Activated T-helper 17 cell treated with anti-CD3 and anti-CD28 coated beads, Interleukin-2, amount 50 U/mL, for 72 hours (primary cell): ENCODE measurements at places on chromosomes 2 and 18.

GRCh38 chr2:132811148-132811915, 141.3 kb upstream of the LYPD1 start:
- H3K4me3 ChIP-seq = no peak overlapping the region
- H3K4me1 ChIP-seq = no peaks in the 10 kb centered on the region
- no peak for ATAC-seq
- no peaks in the 10 kb centered on the region for H3K36me3 ChIP-seq

DNA sequence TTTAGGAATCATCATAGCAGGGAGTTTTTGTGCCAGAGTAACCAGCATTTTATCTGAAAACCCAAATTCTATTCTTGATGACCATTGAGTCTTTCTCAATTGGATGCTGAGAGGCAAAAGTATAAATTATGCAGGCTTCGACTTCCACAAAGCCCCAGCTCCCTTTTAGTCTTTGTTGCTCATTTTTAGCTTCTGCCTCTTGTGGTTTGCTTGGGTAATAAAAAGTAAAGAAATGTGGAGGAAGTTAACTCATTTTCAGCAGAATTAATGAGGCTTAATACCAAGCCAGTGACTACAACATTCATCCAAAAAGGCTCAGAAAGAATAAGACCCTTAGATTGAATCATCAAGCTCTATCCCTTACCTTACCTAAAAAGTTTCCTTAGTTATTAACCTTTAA, 18.6 kb downstream of the ERMN start:
- H3K36me3 ChIP-seq = no peaks in the 10 kb centered on the region
- no peaks in the 10 kb centered on the region for H3K4me1 ChIP-seq
- no peak overlapping the region for H3K4me3 ChIP-seq
- H3K27me3 ChIP-seq = peaks cover 6% of the 10 kb centered on the region
- ATAC-seq = no peak

- ATAC-seq = no peak
- H3K4me1 ChIP-seq = no peaks in the 10 kb centered on the region
- peak overlapping the region; percentile 15 for H3K27ac ChIP-seq
- H3K27me3 ChIP-seq = no peaks in the 10 kb centered on the region
- peaks cover 81% of the 10 kb centered on the region for H3K36me3 ChIP-seq
Observed at GRCh38 chr2:196849895-196850294, 40.7 kb upstream of the C2orf66 start.

GRCh38 chr2:85158559-85159273, 25.5 kb downstream of the TCF7L1 start:
- H3K27ac ChIP-seq = no peak overlapping the region
- peaks cover 13% of the 10 kb centered on the region for H3K27me3 ChIP-seq
- ATAC-seq = no peak
- H3K4me1 ChIP-seq = no peaks in the 10 kb centered on the region

DNA sequence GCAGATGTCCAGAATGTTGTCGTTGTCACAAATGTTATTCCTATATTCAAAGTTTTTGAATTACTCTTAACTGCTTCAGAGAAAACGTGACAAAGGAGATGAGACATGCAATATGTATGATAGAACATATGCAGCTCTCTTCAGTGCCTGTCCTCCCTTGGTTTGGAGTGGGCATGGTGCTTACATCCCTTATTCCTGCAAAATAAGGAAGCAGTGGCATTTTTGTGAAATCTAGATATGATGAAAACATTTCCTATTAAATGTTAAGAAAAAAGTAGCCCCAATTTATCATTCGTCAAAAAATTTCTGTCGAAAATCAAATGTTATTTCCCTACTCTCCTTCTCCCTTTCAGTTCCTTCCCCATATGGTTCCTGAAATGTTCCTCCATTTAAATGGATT, 457.5 kb upstream of the FANCL start:
- no peaks in the 10 kb centered on the region for H3K36me3 ChIP-seq
- H3K4me1 ChIP-seq = no peaks in the 10 kb centered on the region
- no peaks in the 10 kb centered on the region for H3K27me3 ChIP-seq
- no peak overlapping the region for H3K27ac ChIP-seq
- ATAC-seq = no peak

DNA sequence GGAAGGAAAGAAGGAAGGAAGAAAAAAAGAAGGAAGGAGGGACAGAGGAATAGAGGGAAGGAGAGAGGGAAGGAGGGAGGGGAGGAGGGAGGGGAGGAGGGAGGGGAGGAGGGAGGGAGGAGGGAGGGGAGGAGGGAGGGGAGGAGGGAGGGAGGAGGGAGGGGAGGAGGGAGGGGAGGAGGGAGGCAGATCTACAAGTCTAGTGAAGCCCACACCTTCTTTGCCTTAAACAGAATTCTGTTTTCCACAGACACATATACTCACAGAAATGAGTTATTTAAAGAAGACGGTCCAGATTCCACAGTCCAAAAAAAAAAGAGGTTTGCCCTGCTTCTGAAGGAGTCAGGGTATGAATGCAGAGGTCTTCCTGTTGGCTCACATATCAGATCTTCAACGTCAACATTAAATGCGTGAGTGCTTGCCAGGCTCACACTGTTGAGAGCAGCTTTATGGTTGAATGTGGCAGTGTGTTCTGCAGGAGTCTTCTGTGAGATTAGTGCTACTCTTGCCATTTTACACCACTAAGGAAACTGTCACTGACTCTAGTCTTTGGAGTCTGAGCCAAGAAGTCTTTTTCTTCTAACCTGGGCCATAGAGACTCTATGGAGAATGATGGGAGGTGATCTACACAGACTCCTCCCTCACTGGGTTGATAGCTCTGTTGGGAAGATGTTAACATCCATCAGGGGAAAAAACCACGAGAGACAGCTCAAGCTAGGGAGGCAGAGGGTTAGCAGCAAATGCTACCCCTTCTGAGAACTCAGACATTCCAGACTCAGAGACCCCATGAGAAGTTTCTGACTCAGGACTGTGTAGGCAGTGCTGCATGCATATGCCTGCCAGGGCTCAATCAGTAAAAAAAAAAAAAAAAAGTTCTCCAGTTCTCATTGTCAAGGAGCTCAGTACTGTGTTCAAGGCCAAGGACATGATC, 23.3 kb downstream of the PAX8 start:
- peaks cover 37% of the 10 kb centered on the region for H3K4me1 ChIP-seq
- H3K36me3 ChIP-seq = no peaks in the 10 kb centered on the region
- ATAC-seq = no peak
- H3K27ac ChIP-seq = no peak overlapping the region
- no peak overlapping the region for H3K4me3 ChIP-seq

- peak; percentile 68 for ATAC-seq
- H3K27ac ChIP-seq = no peak overlapping the region
- H3K27me3 ChIP-seq = no peaks in the 10 kb centered on the region
- H3K36me3 ChIP-seq = peaks cover 36% of the 10 kb centered on the region
Observed at GRCh38 chr2:207746131-207746530, 23.6 kb downstream of the FZD5 start.

DNA sequence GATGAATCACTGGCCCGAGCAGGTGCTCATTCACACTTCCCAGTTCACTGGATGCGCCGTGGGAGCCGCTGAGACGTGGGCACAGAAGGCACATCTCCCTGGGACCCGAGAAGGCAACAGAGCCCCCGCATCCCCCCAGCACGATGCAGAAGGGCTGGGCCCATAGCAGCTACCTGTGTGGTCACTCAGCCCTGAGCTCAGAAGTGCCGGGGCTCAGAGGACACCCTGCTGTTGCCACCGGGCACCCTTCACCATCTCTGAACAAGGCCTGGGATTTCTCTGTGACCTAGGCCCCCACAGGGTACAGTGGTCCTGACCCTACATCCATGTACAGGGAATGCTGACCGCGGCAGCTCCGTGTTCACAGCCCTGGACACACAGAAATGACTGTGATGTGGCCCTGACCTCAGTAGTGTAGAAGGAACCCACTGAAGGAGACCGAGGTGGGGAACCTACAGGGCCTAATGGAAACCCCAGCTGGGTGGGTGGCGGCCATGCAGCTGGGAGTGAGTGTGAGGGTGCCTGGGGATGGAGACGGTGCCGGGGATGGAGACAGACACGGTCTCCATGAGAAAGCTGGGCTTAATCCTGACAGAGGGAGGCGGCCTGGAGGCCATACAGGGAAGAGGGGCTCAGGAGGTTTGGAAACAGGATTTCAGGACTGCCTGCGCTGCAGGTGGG, 111.9 kb upstream of the OTOS start:
- no peaks in the 10 kb centered on the region for H3K36me3 ChIP-seq
- no peak for ATAC-seq
- H3K27ac ChIP-seq = no peak overlapping the region
- H3K27me3 ChIP-seq = peaks cover 6% of the 10 kb centered on the region
- no peaks in the 10 kb centered on the region for H3K4me1 ChIP-seq

- ATAC-seq = peak; percentile 83
- H3K4me3 ChIP-seq = peak overlapping the region; percentile 93
- H3K27ac ChIP-seq = peak overlapping the region; percentile 69
- no peaks in the 10 kb centered on the region for H3K27me3 ChIP-seq
Observed at GRCh38 chr2:202870431-202871299, 901 bp downstream of the ICA1L start.

GRCh38 chr2:319059-319600, 31.2 kb upstream of the ALKAL2 start:
- peaks cover 22% of the 10 kb centered on the region for H3K4me1 ChIP-seq
- H3K4me3 ChIP-seq = peak overlapping the region; percentile 77
- H3K36me3 ChIP-seq = peaks cover 17% of the 10 kb centered on the region
- peak overlapping the region; percentile 100 for H3K27ac ChIP-seq

GRCh38 chr2:65465124-65465523, 32.7 kb upstream of the SPRED2 start:
- H3K27ac ChIP-seq = no peak overlapping the region
- no peak overlapping the region for H3K4me3 ChIP-seq
- no peaks in the 10 kb centered on the region for H3K4me1 ChIP-seq

- H3K36me3 ChIP-seq = no peaks in the 10 kb centered on the region
- peaks cover 3% of the 10 kb centered on the region for H3K27me3 ChIP-seq
- no peaks in the 10 kb centered on the region for H3K4me1 ChIP-seq
- H3K27ac ChIP-seq = no peak overlapping the region
- no peak for ATAC-seq
Observed at GRCh38 chr2:42865884-42866881, 73.8 kb upstream of the HAAO start.

GRCh38 chr2:192555740-192556139, 361.0 kb upstream of the TMEFF2 start:
- no peaks in the 10 kb centered on the region for H3K36me3 ChIP-seq
- ATAC-seq = no peak
- H3K27ac ChIP-seq = no peak overlapping the region

- no peak for ATAC-seq
- no peak overlapping the region for H3K4me3 ChIP-seq
- peak overlapping the region; percentile 80 for H3K27ac ChIP-seq
- no peaks in the 10 kb centered on the region for H3K27me3 ChIP-seq
Observed at GRCh38 chr2:20578895-20579825, 71.7 kb downstream of the HS1BP3 start.

DNA sequence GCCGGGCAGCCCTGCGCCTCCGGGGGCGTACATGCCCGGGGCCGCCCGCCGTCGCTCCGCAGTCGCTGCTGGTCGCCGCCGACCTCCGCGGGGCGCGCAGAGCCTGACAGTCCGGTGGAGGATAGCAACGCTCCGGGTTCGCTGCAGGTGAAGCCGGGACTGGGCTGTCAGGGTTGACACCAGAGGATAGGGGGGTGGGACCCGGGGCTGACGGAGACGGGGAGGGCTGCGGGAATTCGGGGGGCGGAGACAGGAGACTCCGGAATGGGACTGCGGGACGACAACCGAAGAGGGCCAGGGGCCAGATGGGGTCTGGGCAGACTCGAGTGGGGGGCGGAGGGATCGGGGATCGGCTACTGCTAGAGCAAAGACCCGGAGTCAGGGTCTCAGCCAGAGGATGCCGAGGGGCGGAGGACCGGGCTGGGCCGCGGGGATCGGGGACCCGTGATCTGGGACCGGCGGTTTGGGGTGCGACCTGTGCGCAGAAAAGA, 403 bp downstream of the TMEM127 start:
- H3K36me3 ChIP-seq = peaks cover 87% of the 10 kb centered on the region
- peak overlapping the region; percentile 92 for H3K4me3 ChIP-seq
- H3K27ac ChIP-seq = no peak overlapping the region
- H3K27me3 ChIP-seq = no peaks in the 10 kb centered on the region
- peaks cover 32% of the 10 kb centered on the region for H3K4me1 ChIP-seq
- peak; percentile 5 for ATAC-seq

DNA sequence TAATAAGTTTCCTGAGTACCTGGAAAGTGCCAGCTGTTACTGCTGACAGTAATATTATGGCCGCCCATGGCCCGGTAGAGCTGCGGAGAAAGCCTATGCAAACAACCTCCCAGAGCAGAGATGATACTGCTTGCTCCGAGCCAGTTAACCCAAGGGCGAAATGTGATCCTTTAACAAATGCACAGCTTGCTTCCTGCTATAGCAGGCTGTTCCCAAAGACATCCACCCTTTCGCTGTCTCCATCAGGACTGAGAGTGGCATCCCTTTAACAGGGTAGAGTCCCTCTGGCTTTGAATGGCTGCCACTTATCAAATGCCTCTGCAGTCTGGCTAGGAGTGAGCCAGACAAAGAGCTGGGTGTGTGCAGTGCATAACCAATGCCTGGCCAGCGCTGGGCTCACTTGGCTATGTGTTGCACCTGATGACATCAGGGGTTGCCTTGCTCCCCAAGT, 69.7 kb upstream of the DAPL1 start:
- H3K27me3 ChIP-seq = peaks cover 10% of the 10 kb centered on the region
- no peaks in the 10 kb centered on the region for H3K36me3 ChIP-seq
- H3K4me3 ChIP-seq = no peak overlapping the region
- no peak for ATAC-seq
- H3K4me1 ChIP-seq = no peaks in the 10 kb centered on the region

DNA sequence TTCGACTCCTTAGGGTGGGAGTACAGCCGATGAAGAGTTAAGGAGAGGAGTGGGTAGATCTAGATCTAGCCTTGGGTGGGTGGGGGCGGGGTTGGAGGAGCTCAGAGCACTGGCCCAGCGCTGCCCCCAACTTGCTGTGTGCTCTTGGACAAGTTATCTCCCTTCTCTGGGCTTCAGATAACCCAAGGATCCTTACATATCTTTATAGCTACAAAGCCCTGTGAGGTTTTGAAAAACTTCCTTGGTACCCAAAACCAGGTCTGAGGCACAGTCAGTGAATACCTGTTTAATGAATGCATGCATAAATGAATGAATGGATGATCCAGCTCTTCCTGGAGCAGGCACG, 1.3 kb upstream of the ODC1 start:
- no peak for ATAC-seq
- H3K4me1 ChIP-seq = peaks cover 9% of the 10 kb centered on the region
- no peaks in the 10 kb centered on the region for H3K27me3 ChIP-seq
- H3K4me3 ChIP-seq = peak overlapping the region; percentile 81
- peaks cover 21% of the 10 kb centered on the region for H3K36me3 ChIP-seq

- H3K36me3 ChIP-seq = peaks cover 11% of the 10 kb centered on the region
- peak overlapping the region; percentile 93 for H3K4me3 ChIP-seq
- H3K27me3 ChIP-seq = no peaks in the 10 kb centered on the region
- peak overlapping the region; percentile 92 for H3K27ac ChIP-seq
Observed at GRCh38 chr2:102736110-102736409, 25.8 kb upstream of the TMEM182 start.

GRCh38 chr2:82652117-82652516, 1807.0 kb downstream of the SUCLG1 start:
- no peak overlapping the region for H3K27ac ChIP-seq
- no peak for ATAC-seq
- H3K36me3 ChIP-seq = no peaks in the 10 kb centered on the region

DNA sequence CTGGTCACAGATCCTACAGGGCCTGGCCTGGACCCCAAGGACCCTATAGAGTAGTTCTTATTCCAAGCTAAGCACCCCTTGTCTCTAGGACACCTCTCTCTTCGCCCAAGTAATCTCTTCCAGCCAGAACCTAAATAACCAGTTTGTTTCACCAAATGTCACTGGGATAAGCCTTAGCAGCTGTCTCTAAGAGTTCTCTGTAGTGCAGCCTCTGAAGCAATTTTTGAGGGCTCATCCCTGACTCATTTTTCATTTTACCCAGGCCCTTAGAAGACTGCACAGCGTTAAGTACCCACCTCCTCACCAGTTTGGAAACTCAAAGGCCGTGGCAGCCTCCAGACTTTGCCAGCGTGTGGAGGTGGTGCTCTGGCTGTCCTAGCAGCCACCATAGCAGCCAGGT, 290.1 kb upstream of the SIX2 start:
- peaks cover 17% of the 10 kb centered on the region for H3K27me3 ChIP-seq
- no peak for ATAC-seq
- H3K36me3 ChIP-seq = no peaks in the 10 kb centered on the region
- no peak overlapping the region for H3K27ac ChIP-seq
- no peaks in the 10 kb centered on the region for H3K4me1 ChIP-seq
